HEK293T (cell line): ENCODE measurements at places on chromosomes 7 and 10.

DNA sequence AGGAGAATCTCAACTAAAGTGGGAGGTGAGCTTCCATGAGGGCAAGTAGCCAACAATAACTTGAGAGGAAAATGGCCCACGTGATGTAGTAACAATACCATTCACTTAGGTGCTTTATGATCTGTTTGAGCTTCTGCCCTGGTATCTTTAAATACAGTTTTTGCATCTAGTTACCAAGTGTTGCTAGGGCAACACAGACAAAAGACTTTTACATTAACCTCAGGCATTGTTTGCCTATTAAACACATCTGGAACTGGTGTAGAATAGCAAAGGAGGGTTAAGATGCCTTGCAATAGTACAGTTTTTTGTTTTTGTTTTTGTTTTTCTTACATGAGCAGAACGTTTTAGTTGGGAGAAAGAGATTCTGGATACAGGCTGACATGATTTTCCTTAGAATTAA is 97.7 kb upstream of the MTPN start:
- no peak for DNase-seq

- DNase-seq, result no peak
These were observed 239.1 kb upstream of the KAT6B start for GRCh38 chr10:74587109-74587854.

DNA sequence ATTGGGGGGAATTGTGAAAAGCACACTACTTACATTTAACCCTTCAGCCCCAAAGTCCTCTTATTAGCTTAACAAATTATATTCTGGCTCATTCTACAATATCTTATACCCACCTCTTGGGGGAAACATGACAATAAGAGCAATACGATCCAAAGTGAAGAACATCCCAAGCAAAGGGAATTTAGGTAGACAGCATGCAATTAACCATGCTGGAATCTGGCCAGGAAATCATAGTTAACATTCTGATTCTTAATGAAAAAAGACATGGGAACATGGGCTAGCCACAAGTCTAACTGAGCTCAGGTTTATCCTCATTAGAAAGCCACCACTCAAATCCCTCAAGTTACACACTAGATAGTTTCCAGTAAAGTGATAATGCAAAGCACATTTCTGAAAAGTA is 241.9 kb upstream of the SLC26A5 start:
- no peak for DNase-seq

DNA sequence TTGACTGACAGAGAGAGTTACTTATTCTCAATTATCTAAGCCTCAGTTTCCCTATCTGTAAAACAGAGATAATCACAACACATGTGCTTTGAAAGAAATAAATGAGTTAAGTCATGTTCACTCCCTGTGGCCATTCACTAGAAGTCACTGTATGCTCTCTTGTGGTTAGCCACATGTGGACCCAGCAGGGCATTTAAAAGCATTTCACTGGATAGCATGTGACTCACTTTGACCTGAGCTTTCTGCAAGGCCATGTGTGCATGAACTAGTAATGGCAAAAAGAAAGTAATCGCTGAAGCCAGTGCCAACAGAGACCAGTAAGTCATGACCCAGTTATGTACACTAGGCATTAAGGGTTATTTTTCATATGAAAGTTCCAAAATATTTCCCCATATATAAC is 557.0 kb upstream of the IGFBP3 start:
- no peak for DNase-seq

DNA sequence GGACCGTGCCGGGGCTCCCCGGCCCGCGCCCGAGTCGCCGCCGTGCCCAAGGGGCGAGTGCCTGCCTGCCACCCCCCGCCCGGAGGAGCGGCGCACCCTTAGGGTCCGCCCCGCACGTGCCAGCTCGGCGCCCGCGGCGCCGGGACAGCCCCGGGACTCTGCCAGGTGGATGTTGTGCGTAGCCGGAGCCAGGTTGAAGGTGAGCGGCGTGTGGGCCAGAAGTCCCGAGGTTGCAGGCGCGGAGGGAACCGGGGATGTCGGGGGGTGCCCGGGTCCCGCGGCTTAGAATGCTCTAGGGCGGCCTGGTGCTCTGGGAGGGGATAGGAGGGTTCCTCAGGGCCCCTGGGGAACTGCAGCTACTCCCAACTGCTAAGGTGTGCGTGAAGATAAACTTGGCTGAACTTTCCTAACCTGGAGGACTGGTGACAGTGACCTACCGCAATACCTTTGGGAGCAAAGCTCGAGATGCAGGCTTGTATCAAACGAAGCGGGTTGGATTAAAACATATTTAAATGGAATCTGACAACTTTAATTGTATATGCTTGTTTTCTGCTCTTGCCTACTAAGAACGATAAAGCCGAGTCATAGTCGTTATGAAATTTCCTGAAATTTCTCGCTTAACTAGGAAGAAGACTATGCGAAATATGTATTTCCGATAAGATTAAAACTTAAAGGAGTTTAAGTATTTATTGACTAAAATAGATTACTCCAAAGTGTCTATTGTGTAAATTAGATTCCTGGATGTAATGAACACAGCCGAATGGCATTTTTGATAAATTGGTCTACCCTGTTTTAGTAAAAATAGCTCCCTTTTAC is at the start of gene CUX1:
CUX1 (plus strand) TSS at position 156 of the 816 bp plus-strand sequence; CDS start at position 170, 14 bp downstream.
- DNase-seq, result no peak

DNA sequence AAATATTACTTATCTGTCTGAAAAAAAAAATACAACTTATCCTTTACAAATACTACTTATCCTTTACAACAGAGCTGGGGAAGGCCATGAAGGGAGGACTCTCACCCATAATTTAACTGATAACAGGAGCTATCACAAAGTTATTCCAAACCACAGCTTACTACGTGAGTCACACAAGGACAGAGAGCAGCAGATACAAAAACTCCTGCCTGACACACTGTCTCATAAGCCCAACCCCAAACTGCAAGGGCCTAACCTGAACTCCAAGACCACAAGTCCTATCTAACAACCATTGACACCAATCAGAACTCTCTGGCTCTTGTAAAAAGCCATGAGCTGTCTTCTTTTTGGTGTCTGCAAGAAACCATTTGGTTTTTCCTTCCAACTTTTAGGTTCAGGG is 28.5 kb upstream of the CXCL12 start:
- no peak for DNase-seq

DNA sequence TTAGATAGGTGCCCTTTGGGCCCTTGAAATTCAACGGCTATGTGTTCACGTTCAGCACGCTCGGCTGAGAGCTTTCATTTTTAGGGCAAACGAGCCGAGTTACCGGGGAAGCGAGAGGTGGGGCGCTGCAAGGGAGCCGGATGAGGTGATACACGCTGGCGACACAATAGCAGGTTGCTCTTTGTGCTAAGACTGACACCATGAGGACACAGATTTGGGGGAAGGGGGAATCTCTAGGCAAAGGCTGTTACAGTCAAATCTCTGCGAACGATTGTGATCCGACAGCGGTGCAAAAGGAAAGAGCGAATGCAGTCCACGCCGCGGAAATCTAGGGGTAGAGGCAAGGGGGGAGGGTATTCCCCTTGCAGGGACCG is 667 bp downstream of the KLLN start:
- DNase-seq, result no peak
